ENCODE measurements at places on chromosomes 12 and 14.

- no peak for DNase-seq
Measured at GRCh38 chr14:95134304-95134933, 22.9 kb downstream of the DICER1 start.

DNA sequence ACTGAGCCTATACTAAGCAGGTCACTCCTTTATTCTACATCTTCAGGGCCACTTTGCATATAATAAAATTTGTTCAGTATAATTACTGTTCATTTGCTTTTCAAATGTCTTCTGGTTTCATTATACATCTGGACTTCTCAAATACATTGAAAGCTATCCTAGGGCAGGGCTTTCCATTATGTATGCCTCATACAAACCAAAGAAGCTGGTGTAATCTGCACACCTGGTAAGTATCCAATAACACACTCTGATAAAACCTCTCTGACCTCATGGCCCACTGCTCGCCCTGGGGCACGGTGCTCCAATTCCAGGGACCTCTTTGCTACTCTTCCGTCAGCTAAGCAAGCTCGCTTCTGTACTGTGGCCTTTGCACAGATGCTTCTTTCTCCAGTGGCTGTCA, 21.9 kb upstream of the ISM2 start:
- no peak for DNase-seq

DNA sequence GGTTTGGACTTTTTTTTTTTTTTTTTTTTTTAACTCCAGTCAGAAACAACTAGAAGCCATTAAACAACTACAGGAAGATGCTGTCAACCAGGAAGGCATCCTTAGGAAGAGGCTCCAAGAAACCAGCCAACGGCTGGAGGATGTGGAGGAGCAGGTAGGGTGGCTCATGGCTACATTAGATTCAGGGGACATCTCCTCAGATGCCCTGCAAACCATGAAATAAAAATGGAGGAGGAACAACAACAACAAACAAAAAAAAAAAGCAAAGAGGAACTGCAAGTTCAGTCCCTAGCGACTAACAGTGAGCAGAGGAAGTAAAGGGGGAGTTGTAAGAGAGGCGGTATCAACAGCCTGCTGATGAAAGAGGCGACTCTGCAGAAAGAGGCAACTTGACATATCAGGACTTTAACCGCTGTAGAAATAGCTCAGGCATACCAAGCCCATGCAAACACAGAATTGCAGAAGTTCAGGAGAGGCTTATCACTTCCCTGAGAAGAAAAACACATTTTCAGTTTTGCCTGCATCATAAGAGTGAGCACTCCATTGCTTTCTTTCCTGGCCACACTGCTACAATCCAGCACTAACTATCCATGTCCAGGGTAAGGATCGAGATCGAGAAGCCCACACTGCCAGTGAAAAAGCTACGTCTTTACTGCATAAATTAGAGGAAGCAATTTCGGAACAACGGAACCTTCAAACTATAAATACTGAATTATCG, 103.5 kb upstream of the BCAT1 start:
- no peak for DNase-seq

- no peak for DNase-seq
Measured at GRCh38 chr12:105481392-105482300, 151.2 kb downstream of the C12orf75 start.

- no peak for DNase-seq
Measured at GRCh38 chr12:118397708-118398440, 21.5 kb downstream of the SUDS3 start.

GRCh38 chr14:65179918-65180724, 77.8 kb upstream of the MAX start:
- DNase-seq, result no peak

DNA sequence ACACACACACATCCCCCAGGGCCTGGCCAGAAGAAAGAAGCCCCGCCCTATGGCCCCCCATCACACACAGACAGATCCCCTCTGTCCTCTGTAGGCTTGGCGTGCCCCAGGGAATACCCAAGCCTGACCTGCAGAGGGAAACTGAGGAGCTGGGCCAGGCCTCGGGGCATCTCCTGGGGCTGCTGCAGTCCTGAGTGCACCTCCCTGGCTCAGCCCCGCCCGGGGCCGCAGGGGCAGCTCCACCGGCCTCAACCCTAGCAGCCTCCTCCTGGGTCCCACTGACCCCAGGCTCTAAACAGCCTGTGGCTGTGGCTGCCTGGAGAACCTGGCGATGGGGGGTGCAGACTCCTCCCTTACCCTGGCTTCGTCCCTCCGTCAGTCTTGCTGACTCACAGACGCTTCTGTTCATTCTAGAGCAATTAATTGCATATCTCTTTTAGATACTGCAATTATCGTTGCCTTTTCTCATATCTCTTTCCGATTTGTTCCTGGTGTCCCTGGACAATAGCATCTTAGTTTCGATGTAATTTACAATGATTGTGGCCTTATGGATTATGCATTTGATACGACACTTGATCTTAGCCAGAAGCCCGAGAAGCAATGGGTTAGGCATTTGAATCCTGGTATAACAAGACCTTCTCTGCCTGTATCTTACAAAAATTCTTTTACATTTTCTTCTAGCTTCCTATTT, 45.8 kb upstream of the EIF5 start:
- no peak for DNase-seq

DNA sequence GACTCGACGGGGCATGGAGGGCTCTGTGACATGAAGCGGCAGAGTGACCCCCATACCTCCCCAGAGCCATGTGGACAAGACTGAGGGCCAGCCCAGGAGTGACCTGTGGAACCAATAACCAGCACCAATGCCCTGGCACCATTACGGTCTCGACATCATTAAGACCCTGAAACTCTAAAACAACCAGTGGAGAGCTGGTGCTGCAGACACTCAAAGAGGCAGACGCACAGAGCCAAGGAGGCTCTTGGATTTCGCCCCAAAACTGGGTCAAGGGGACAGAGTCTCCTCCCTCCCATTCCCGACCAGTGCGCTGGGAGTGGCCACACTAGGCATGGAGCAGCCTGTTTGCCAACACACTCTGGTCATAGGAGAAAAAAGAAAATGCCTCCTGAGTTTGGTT, 41.6 kb upstream of the VASH1 start:
- DNase-seq, result no peak

- no peak for DNase-seq
Measured at GRCh38 chr12:71955970-71956369, 17.3 kb downstream of the TPH2 start.

DNA sequence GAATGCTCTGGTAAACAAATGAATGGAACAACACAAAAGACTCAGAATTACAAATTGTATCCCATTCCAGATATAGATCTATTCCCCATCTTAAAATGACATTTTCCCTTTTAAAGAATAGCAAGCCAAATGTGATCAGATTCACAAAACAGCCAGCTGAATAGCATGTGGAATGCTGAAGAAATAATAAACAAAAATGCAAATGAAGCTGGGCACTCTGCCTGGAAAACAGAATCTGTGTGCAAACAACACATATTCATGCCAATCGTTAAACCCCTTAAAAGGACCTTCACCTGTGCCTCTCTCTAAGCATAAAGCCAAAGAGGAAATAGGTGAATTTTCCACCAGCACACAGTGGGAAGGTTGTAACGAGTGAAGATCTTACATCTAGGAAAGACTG, 67.9 kb upstream of the PDZRN4 start:
- DNase-seq, result no peak

DNA sequence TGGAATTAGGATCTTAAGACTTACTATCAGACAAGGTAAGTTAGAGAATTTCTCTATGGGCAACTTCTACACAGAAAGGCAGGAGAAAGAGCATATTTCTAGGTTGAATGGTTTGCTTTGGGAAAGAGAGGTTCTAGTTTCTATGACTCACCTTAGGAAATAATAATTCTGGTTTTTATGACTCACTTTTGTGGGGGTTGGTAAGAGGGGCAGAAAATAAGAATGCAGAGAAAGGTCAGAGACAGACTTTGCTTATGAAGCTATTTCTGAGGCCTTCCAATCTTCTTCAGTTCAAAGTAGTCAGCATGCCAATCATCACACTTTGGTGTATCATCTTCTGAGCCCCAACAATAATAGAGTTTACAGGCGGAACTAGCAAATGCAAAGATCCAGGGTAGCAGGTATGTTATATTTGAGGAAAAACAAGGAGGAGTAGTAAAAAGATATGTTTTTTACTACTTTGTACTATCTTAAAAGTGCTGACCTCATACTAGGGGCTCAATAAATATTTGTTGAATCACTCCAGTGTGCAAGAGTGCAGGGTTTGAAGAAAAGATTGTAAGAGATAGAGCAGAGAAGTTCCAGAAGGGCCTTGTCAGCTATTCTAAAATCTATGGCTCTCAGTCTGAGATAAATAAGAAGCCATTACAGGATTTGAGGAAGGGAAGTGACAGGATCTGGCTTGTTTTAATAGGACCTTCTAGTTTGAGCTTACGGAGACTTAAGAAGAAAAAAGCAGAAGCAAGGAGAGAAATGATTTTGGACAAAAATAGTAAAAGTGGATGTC, 56.7 kb upstream of the LRFN5 start:
- DNase-seq, result no peak

GRCh38 chr14:103232031-103232808, 101.8 kb upstream of the EIF5 start:
- DNase-seq, result peak; percentile 55

DNA sequence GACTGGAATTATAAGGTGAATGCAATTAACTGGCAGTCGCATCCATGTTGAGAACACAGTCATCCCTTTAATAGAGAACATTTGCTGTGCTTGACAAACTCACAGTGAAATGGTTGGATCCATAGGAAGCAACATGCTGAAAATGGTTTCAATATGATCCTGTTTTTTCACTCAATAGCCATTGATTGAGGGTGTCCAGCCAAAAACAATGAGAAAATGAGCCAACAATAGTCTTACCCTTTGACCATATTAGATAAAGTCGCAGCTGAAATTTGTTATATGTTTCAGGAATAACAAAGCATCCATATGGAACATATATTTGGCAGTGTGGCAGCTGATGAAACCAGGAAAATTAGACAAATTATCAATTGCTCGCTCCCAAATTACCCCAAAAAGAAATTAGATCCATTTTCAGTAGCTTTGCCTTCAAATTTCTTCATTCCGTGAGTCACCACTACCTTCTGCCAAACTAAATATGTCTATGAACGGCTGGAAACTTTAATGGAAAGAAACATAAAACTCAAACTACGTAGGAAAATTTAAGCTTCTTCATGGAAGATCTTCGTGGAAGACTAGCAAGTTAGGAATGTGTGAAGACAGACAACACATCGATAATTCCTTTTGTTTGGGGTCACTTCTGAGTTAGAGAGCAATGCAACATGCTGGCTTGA, 17.4 kb downstream of the IGF1 start:
- no peak for DNase-seq

DNA sequence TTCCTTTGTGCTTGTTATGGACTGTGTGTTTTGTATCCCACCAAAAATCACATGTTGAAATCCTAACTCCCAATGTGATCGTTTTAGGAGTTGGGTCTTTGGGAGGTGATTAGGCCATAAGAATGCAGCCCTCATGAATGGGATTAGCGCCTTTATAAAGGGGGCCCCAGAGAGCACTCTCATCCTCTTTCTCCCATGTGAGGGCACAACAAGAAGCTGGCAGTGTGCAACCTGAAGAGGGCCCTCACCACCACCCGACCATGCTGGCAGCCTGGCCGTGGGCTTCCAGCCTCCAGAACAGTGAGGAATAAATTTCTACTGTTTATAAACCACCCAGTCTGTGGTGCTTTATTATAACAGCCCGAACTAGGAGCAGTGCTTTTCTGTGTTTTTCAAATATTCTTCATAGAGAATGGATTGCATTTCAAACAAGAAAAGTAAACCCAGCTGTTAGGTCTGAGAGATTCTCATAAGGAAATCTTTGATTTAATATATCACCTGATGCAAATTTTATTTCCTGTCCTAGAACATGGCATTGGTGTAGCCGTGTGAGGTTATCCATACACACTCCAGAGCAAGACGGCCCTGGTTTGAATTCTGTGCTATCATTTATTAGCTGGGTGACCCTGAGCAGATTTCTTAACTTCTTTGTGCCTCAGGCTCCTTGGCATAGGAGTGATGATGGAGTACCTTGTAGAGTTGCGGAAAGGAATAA, 27.8 kb downstream of the HSPB8 start:
- no peak for DNase-seq

DNA sequence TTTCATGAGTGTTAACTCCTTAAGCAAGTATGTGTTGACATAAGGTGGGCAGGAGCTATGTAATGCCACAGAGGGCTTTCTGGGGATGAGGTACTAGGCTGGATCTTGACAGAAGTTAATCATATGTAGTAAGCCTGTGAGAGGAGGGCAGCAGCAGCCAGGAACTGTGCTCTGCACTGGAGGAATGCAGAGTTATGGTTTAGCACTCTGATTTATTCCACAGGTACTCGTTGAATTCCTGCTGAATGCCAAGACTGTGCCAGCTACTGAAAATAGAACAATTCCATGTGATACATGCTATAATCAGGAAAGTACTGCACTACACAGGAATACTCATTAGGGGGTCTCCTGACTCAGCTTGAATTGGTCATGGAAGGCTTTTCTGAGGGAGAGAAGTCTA, 58.7 kb downstream of the SUSD6 start:
- no peak for DNase-seq

DNA sequence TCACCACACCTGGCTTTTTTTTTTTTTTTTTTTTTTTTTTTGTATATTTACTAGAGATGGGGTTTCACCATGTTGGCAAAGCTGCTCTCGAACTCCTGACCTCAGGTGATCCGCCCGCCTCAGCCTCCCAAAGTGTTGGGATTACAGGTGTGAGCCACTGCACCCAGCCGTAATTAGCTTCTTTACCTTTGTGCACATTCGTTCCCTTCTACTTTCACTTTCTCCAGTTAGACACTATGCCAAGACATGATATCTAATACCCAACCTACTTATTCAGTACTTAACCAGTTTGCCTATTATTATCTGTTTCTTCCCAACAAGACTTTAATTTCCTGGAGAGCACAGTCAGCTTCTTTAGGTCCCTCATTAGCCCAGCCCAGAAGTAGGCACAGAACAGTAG, 5.3 kb downstream of the STYK1 start:
- no peak for DNase-seq

- peak; percentile 71 for DNase-seq
Measured at GRCh38 chr14:99971941-99972747, 93.1 kb upstream of the EVL start.

DNA sequence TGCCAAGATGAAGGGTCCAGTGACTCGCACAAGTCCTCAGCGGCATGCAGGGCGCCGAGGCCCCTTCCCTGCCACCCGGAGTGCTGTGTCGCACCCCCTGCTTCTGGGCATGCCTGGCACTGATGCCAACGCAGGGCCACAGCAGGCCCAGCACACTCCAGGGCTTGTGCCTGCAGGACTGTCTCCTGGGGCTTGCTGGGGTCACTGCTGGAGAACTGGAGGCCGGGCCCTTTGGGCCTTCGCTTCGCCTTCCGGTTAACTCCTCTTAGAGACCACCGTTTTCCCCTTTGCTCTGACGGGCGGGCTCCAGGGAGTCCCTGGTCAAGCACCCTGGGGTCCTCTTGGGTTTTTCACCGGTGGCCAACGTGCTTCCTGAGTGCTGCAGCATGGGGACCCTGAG, 79.6 kb downstream of the WDR20 start:
- DNase-seq, result no peak

DNA sequence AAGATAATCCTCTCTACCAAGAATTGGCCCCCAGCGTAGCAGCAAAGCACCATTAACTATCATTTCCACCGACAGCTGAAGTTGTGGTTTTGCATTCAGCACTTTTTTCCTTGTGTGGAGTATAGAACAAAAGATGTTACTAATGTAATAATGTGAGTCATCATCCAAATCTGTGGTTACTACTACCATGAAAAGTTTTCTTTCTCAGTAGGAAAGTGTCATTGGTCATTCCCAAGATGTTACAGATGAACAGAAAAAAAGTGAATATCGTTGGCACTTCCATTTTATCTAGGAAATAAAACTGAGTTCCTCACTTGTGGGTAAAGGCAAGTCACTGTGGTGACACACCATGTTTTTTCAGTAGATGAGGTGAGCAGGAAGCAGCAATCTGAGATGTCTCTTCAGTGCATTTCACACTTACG, 30.3 kb upstream of the IFNG start:
- DNase-seq, result no peak
